Tibial artery (tissue), 4 donors: ENCODE measurements at places on chromosomes 13 and 19.

DNA sequence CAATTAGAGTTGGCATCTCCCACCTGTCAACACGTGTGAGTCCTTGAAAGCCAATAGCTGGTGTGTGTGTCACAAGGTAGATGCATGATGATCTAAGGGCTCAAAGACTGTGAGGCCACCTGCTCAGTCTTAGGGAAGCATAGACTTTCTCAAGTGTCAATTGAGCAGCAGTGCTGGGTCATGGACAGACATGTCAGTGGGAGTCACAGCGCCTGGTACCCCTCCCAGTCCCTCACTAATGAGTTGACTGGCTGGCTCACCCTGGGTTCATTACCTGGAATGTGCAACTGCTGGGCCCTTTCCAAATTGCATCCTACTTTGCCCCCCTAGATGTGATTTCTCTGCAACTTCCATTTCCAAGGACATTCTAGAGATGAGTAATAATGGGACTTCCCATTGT lies 9.1 kb upstream of the PSG6 start:
- H3K36me3 ChIP-seq = no peaks in the 10 kb centered on the region
- no peaks in the 10 kb centered on the region for H3K4me1 ChIP-seq
- no peaks in the 10 kb centered on the region for H3K27me3 ChIP-seq
- DNase-seq = peak; percentile 28
- no peak overlapping the region for H3K27ac ChIP-seq
- no peak overlapping the region for H3K4me3 ChIP-seq

GRCh38 chr13:107251341-107251740 lies 683.4 kb upstream of the ARGLU1 start:
- no peaks in the 10 kb centered on the region for H3K27me3 ChIP-seq
- no peak for DNase-seq
- no peak overlapping the region for H3K27ac ChIP-seq
- no peak overlapping the region for H3K4me3 ChIP-seq
- no peaks in the 10 kb centered on the region for H3K4me1 ChIP-seq

DNA sequence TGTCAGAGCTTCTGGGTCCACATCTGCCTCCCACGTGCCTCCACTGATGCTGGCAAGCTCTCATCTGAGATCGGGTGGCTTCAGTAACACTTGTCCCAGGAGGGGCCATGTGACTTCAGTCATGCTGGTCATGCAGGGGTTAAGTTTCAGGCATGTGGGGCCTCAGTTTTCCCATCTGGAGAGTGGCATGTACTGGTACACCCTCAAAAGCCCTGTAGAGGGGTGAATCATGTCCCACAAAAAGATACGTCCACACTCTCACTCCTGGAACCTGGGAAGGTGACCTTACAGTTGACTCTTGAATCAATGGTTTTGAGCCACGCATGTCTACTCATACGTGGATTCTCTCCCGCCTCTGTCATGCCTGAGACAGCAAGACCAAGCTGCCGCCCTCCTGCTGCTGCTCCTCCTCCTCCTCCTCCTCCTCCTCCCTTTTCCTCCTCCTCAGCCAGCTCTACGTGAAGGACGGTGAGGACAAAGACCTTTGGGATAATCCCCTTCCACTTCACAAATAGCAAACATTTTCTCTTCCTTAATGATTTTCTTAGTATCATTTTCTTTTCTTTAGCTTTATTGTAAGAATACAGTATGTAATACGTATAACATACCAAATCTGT lies 53.7 kb downstream of the COMP start:
- H3K27me3 ChIP-seq = no peaks in the 10 kb centered on the region
- H3K27ac ChIP-seq = no peak overlapping the region
- DNase-seq = no peak
- no peak overlapping the region for H3K4me3 ChIP-seq

DNA sequence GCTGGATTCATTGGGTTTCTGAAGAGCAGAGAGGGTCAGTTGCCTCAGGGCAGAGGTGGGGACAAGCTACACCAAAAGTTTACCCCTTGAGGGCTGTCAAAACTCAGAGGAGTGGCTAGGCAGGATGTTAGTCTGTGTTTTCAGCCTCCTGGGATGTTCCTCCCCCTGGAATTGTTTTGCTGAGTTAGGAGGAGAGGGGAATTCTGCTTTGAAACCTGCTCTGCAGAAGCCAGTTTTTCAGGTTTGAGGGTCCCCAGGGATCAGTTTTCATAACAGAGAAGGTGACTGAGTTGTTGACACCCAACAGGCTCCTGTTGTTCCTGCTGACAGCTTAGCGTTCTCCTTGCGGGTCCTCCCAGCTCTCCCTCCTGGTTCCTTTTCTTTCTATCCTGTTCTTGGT lies 121.9 kb upstream of the TMTC4 start:
- no peaks in the 10 kb centered on the region for H3K36me3 ChIP-seq
- no peak for DNase-seq
- no peaks in the 10 kb centered on the region for H3K4me1 ChIP-seq
- no peak overlapping the region for H3K27ac ChIP-seq
- H3K27me3 ChIP-seq = no peaks in the 10 kb centered on the region

GRCh38 chr13:32887617-32888016 lies 128.6 kb upstream of the KL start:
- DNase-seq = no peak
- no peaks in the 10 kb centered on the region for H3K36me3 ChIP-seq
- no peak overlapping the region for H3K4me3 ChIP-seq
- no peaks in the 10 kb centered on the region for H3K27me3 ChIP-seq
